ENCODE measurements at places on chromosomes 6 and 20.
A peak's percentile ranks its signal among the peaks of the same experiment; 100 is the strongest.

GRCh38 chr6:119661628-119662027 is 312.1 kb upstream of the MAN1A1 start:
- ATAC-seq: no peak

DNA sequence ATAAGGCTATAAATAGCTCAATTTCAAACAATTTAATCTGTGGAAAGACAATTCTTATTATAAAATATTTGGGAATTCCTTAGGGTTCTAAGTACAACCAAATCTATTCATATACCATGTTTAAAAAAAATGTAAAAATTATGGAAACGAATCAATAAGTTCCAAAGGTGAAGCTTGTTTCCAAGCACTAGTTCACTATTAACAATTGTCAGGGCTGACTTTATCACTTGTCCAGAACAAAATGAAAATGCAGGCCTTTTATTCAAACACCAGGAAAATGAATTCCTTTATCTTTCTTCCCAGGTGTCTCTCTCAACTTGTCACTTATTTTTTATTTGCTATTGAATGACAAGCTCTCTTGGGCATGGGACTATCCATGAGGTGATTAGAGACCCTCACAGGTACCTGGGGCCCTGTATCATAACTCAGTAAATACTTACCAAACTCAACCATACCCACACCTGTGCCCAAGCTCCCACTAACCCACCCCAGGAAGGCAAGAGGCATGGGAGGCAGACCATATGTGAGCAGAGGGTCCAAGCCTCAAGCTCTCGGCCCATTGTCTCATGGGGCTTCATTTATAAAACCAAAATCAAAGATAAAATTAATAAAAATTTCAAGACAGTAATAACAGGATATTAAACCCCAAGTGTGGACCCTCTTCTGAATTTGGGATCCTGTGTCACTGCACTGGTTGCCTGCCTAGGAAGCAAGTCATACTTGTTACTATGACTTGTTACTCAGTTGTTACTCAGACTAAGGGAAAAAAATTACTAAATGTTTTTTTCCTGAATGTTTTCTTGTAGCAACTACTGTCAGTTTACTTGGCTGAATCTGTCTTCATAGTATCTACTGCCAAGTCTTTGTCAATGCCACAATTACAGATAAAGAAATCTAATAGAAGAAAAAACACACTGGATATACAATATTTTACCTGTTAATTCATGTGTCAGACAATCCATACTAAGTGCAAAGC is 54.7 kb downstream of the PTPRK start:
- no peak for ATAC-seq

DNA sequence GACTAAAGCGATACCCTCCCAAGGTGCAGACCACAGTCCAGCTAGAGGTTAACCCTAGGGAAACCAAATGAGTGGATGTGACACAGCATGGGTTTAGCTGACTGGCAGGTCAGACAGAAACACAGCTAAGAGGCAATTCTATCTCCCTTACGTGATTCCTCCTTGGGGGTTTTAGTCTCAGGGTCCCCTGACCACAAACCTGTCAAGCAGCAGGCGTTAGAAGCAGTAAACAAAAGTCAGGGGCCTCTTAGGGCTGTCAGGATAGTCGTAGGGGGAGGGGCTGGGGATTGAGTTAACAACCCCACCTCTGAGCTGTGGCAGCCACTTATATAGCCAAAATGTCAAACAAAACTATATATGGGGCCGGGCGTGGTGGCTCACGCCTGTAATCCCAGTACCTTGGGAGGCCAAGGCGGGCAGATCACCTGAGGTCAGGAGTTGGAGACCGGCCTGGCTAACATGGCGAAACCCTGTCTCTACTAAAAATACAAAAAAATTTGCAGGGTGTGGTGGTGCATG is 13.6 kb downstream of the KCNK5 start:
- ATAC-seq: no peak

- no peak for ATAC-seq
Measured at GRCh38 chr6:132128424-132128823, 177.3 kb upstream of the CCN2 start.

- no peak for ATAC-seq
Measured at GRCh38 chr6:135299256-135299655, 118.1 kb downstream of the MYB start.

DNA sequence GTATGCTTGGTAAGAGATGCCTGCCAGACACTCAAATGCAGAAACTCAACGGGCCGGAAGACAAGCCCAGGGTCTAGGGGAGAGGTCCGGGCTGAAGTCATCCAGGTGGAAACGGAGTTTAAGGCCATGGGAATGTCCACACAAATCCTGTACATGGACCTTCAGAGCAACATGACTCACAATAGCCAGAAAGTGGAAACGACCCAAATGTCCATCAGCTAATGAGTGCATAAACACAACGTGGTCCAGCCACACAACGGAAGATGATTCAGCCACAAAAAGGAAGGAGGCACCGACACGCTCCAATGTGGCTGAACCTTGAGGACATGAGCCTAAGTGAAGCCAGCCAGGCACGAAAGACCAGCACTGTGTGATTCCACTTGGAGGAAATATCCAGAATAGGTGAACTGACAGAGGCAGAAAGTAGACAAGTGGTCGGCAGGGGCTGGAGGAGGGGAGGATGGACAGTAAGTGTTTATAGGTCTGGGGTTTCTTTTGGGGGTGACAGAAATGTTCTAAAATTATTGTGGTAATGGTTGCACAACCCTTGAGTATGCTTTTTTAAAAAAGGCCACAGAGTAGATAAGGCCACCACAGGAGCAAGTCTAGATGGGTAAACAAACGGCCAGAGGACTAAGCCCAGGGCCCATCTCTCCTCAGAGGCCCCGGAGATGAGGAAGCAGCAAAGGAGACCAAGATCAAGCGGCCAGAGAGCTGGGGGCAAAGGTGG is 105.6 kb downstream of the PREX1 start:
- ATAC-seq: peak; percentile 37

DNA sequence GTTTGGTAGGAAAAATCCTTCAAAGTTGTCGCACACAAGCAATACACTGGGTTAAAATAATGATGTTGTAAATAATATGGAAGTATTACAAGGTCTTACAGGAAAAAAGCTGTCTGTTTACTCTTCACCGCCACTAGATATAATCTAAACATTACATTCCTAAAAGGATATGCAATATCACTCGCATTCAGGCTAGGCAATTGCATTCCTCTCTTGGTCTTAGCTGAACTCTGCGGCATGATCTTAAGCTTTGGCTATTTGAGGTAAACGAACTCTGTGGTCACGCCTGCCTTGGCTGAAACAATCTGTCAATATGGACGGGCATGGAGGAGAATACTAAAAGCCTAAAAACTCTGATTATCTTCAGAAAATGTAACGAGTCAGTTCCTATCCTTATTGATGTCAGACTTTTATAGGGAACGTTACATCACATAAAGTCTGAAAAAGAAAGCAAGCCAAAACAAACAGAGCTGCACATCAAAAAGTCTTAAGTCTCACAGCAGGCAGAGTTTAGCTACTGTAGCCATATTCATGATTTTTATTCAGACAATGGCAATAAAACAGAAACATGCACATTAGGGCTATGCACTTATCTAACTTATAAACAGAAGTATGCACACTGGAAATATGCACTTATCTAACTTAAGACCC is 30.8 kb upstream of the FILIP1 start:
- no peak for ATAC-seq

DNA sequence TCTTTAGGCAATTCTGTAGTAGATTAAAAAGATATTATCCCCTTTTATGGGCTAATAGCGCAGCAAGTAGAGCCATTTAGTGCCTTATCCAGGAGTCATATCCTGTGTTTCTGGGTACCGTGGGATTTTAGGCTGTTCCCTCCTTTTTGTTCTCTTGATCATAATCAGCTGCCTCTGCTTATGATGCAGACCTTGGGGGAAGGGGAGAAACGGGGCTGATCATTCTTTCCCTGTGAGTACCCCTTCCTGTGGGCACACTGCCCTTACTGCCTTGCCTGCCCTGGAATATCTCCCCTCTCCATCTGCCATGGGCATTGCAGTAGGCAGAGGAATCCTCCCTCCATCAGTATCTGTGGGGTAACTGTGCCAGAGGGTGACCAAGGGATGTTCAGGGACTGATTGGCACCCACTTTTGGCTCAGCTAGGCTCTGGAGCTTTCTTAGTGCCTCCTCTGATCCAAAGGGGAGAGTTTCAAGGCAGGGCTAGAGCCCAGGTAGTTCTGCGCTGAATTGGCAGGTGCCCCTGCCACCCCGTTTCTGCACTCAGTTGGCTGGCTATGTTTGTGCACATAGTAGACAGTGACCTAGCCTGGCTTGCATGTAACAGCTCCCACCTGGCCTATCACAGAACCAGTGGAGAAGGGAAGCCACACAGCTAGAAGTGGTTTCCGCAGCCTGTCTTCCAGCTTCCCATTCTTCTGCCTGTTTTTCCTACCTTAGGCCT is 103.3 kb downstream of the FIG4 start:
- peak; percentile 33 for ATAC-seq

GRCh38 chr20:13373400-13373799 is 152.3 kb downstream of the ISM1 start:
- ATAC-seq: no peak

- no peak for ATAC-seq
Measured at GRCh38 chr20:19834783-19835182, 76.7 kb downstream of the RIN2 start.

DNA sequence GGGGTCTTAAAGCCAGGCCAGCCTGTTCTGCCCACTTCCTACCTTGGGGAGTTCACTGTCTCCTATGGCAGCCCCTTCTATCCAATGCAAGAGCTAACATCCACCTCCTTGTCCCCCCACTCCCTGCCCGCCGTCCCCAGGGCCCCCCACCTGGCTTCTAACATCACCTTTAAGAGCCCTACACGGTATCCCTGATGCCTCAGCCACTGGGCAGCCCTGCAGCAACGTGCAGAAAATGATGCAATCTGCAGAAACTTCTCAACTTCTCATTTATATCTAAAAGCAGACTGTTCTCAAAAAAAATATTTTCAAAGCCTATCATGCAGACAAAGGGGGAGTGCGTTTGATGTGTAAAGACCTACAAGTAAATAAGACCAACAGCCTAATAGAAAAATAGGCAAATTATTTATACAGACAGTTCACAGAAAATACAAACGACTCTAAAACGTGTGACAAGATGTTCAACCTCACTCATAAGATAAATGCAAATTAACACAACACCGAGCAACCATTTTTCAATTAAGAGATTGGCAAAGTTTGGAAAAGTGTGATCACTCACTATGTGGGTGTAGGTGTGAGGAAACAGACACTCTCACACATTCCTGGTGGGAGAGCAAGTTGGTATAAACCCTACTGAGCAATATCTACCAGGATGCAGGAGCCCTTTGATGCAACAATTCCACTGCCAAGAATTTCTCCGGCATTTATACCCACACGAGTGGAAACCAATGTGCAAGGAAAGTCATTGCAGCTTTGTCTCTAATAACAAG is 15.1 kb upstream of the HCK start:
- ATAC-seq: no peak

DNA sequence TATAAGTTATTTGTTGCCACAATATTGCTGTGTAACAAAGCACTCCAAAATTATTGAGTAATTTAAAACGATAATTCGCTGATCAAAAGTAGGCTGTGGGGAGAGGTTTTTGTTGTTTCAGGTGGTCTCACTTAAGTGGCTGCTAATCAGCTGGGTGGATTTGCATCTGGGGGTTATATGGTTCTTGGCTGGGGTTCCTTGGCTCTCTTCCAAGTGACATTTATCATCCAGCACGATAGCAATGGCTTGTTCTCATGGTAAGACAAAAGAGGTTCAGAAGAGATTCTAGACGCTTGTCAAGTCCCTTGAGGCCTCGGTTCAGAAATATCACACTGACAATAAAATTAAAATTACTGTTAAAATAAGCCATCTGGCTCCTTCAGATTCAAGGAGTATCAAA is 1648.8 kb downstream of the GRIK2 start:
- no peak for ATAC-seq

DNA sequence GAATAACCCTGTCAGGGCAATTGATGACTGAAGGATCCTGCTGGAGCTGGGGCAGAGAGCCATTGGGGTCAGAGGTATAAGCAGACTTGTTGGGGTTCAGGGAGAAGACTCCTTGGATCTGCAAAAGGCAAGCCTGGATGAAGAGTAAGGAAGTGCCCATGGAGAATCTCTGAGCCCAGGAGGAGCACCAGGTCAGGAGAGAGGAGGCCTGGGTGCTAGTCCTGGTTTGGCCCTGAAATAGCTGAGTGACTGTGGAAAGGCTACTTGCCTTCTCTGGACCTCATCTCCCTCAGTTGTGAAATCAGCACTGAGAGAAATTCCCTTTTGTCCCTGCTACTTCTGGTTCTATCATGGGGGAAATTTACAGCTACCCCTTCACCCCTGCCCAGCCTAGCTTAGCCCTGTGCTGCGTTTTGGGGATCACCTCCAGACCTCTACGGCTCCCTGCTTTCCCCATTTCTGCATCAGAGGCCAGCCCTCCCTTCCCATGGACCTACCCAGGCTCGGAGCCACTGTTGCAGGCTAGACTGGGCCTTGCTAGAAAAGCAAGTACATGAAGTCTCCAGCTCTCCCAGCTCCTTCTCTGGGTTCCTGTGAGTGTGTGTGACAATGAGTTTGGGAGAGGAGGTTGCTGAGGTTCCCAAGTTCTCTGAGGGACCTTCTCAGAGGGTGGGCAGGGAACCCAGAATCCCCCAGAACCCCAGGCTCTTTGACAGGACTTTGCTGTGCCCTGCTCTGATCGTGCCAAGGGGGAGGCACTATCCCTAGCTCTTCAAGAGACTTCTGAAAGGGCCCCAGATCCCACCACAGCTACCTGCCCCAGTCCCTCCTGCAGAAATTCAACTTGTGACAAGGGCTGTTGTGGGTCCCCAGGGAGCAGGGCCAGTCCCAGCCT is 2.3 kb upstream of the NCR2 start:
- ATAC-seq: no peak

- ATAC-seq: no peak
Measured at GRCh38 chr6:147207351-147207750, 3.1 kb downstream of the STXBP5 start.

DNA sequence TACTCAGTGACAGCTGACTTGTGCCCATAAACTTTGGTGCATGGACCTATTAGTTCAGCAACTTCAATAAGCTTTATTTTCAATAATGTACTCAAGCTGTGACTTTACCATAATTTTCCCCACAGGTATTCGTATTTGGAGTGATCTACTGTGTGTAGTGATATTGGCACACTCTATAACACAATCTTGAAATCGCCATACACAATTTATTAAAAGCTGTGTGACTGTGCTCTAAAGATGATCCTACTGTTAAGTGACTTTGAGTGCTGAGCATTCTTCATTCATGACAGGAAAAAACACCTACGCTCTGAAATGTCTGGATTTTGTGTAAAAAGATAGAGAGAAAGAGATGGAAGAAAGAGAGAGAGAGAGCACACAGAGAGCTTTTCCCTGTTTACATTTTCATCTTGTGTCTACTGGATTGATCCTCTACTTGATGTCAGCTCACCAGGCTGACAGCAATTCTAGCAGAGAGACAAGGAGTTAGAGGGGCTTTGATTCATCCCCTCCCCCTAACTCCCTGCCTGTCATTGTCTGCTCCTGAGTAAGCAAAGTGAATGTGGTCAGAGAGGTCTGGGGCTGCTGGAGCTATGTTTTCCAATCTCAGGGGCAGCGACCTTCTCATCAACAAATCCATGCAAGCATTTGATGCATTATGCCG is 538.7 kb upstream of the POU3F2 start:
- no peak for ATAC-seq

Data from esophagus mucosa (tissue), 1 donor.